ENCODE measurements at places on chromosomes 11 and 22.

DNA sequence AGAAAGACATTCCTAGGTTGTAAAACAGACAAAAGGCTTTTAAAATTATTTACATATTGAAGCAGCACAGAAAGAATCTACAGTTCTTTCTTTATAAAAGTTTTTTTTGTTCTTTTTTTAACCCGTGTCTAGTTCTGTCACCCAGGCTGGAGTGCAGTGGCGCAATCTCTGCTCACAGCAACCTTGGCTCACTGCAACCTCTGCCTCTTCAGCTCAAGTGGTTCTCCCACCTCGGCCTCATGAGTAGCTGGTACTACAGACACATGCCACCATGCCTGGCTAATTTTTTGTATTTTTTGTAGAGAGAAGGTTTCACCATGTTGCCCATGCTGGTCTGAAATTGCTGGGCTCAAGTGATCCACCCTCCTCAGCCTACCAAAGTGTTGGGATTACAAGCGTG, 3.8 kb upstream of the INCENP start:
- no peak for DNase-seq

DNA sequence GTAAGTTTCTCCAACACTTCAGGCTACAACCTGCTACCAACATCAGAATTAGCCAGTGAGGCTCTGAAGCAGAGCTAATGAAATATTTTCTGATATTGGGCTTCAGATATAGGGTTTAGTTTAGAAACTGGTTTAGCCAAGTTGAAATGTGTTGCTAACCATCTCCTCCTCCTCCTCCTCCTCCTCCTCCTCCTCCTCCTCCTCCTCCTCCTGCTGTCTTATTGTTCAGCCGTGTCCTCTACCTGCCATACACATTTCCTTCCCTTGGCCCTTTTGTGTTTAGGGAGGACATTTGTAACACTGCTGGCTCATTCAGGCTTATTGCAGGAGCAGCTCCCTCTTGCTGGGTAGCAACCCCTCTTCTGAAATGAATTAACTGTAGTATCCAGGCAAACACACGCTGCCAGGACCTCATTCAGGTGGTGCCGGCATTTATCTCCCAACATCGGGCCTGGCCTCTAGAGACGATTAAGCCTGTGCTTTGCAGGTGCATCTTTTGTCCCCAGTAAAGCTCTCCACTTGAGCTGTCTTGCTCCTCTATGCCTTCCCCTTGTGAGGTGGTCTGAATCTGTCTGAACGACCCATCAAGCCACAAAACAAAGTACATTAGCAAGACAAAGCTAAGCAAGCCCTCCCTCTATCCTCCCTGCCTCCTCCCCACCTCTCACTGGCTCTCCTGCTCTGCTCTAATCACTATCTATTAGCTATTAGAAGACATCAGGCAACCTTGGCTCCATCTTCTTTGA, 82.9 kb downstream of the KCNJ1 start:
- DNase-seq: no peak

GRCh38 chr11:106076919-106077608, at the start of gene KBTBD3:
Gene KBTBD3, minus strand, starts transcription at chr11:106077347. Its CDS starts 18,250 bp downstream, at chr11:106059097.
- peak; percentile 97 for DNase-seq

DNA sequence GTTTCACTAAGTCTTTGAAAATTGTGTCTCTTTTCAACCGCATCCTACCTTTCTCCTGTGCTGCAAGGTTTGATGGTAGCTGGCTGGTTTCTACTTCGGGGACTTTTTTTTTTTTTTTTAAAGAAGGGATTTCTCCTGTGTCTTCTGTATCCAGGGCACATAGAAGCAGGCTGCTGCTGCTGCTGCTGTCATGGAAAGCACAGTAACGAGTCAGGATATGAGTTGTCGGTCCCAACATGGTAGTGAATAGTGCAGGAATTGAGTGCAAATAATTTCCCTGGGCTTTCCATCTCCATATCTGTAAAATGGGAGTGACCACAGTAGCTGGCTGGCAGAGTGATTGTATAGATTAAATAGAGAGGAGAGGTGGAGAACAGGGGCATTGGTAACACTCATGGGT, 118.3 kb upstream of the NAV2 start:
- no peak for DNase-seq

DNA sequence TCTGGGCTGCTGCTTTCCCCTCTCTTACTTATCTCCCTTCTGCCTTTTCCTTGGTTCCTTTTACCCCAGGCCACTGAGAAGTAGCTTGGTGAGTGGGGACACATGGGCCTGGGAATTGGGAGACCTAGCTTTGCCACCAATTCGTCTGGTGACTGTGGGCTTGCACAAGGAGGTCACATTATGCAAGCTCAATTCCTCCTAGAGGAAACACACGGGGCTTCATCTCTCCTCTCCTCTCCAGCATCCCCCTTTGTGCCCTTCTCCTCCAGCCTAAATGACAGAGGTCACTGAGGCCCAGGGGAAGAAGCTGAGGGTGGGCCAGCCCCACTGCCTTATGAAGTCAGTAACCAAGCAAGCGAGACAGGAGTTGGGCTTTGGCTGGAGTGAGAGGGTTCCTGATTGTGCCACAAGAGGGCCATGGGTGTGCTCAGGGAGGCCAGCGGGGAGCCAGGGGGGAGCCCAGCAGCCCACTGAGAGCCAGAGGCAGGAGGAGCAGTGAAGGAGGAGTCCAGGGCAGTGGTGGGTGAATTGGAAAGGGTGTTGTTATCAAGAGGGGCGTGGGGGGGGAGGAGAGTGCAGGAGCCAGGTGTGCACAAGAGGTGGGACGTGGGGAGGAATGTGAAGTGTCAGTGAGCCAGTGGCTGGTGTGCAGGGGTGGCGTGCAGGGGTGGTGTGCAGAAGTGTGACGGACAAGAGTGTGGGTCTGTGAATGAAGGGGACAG, 2.0 kb downstream of the CLCF1 start:
- DNase-seq: peak; percentile 49

- no peak for DNase-seq
These were observed 16.0 kb downstream of the TCP11L1 start for GRCh38 chr11:33055375-33055774.

- no peak for DNase-seq
These were observed 9.4 kb downstream of the DIXDC1 start for GRCh38 chr11:111946499-111946898.

- no peak for DNase-seq
These were observed 98.2 kb downstream of the AMOTL1 start for GRCh38 chr11:94866231-94866822.

All from activated T-cell treated with anti-CD3 and anti-CD28 coated beads, Interleukin-2, amount 50 U/mL, for 1 hour (primary cell).